ENCODE measurements at places on chromosomes 7 and 10. TPM values are rescaled to one million over a fixed set of nuclear protein-coding genes. Genes with fewer than 3 reads are reported as not detected.

DNA sequence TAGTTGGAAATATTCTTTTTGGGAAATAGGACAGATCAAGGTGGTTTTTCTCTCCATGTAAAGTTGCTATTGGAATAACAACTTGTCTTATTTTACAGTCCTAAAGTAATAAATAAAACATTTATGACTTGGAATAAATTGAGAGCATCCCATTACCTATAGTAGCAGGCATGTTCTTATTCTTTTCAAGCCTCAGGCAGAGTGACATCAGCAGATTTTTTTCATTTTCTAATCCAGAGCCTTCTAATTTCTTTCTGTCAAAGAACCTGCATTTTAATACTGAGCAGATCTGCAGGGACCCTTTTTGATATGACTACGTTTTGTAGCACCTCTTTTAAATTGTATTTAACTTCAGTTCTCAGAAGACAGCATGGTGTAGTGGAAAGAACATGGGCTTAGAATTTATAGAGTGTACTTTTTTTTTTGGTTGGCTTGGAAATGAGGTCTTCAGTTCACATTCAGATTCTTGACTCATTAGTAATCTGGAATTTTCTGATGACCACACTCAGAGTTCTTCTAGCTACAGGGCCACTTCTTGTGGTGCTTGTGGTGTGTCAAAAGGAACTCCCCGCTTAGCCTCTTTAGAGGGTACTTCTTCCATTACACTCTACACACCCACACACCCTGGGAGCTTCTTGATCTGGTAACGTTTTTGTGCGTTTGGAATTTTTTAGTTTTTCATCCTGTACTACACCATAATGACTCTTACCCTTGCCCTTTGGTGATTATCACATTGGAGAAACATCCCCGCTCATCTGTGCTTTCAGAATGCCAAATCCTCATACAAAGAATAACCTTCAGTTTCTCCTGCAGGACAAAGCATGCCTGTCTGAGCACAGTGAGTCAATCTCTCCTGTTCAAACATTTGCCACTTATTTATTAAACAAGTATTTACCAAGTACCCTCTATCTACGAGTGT is 34.6 kb downstream of the AGK start:
- no peak for DNase-seq
- no peaks in the 10 kb centered on the region for H3K27me3 ChIP-seq
- no peak overlapping the region for H3K4me3 ChIP-seq
- H3K36me3 ChIP-seq: peaks cover 62% of the 10 kb centered on the region
- peaks cover 16% of the 10 kb centered on the region for H3K4me1 ChIP-seq

DNA sequence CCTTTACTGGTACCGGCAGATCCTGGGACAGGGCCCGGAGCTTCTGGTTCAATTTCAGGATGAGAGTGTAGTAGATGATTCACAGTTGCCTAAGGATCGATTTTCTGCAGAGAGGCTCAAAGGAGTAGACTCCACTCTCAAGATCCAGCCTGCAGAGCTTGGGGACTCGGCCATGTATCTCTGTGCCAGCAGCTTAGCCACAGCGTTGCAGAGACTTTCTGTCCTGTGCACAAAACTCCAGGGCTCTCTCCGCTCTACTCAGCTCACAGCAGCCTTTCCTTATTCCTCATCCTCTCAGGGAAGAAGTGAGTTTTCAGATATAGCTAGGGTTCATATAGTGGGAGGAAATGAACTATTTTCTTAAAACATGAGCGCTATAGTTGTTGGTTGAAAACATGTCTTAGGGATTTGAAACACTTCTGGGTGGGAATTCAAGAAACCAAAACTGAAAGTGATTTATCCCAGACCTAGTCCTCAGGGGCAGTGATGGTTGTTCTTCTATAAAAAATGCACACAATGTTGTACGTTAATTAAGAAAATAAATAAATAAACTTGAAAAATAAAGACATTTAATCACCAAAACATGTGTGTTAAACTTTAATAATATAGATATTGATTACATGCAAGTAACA is 150.2 kb upstream of the PRSS58 start:
- no peak for DNase-seq
- H3K27me3 ChIP-seq: peaks cover 4% of the 10 kb centered on the region
- H3K4me1 ChIP-seq: peaks cover 12% of the 10 kb centered on the region
- no peak overlapping the region for H3K27ac ChIP-seq
- H3K4me3 ChIP-seq: no peak overlapping the region
- H3K36me3 ChIP-seq: no peaks in the 10 kb centered on the region

DNA sequence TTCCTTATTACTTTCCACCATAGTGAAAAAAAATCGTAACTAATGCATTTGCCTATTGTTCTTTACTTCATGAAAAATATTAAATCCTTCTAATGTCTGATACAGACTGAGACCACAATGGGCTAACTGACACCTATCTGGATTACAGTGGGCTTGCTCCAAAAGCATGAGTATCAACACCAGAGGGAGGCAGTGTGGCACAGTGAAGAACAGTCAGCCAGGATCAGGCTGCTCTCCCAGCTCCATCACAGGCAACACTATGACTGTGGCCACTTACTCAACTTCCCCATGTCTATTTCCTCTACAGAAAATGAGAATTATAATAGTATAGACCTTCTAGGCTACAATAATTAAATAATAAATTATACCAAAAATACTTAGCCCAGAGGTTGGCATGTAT is 97.2 kb downstream of the SLC25A13 start:
- DNase-seq: peak; percentile 9
- no peak overlapping the region for H3K27ac ChIP-seq
- H3K36me3 ChIP-seq: peaks cover 5% of the 10 kb centered on the region
- no peaks in the 10 kb centered on the region for H3K27me3 ChIP-seq

EIF3B gene
- 158 TPM for total RNA-seq
